ENCODE measurements at places on chromosomes 6 and 20. TPM values are rescaled to one million over a fixed set of nuclear protein-coding genes. Genes with fewer than 3 reads are reported as not detected.
A peak's percentile ranks its signal among the peaks of the same experiment; 100 is the strongest.

SLC24A3 gene
- total RNA-seq, result 3.7 TPM

SLC52A3 gene
- total RNA-seq, result 2.6 TPM

SEL1L2 gene
- total RNA-seq, result not detected

PDYN gene
- not detected for total RNA-seq

SLC25A27 gene
- total RNA-seq, result 7.5 TPM

- no peaks in the 10 kb centered on the region for H3K36me3 ChIP-seq
- no peak overlapping the region for H3K4me3 ChIP-seq
- no peaks in the 10 kb centered on the region for H3K4me1 ChIP-seq
Observed at GRCh38 chr6:42471142-42471541, 19.4 kb upstream of the TRERF1 start.

- H3K4me1 ChIP-seq, result no peaks in the 10 kb centered on the region
- no peak overlapping the region for H3K27ac ChIP-seq
- no peaks in the 10 kb centered on the region for H3K36me3 ChIP-seq
- peak; percentile 36 for DNase-seq
Observed at GRCh38 chr20:4713401-4713800, 8.3 kb upstream of the PRND start.

GRCh38 chr6:66051812-66052211 is 344.8 kb upstream of the EYS start:
- no peaks in the 10 kb centered on the region for H3K36me3 ChIP-seq
- no peaks in the 10 kb centered on the region for H3K4me1 ChIP-seq
- no peak overlapping the region for H3K27ac ChIP-seq
- H3K27me3 ChIP-seq, result no peaks in the 10 kb centered on the region
- no peak overlapping the region for H3K4me3 ChIP-seq

GRCh38 chr6:141744194-141744925 is 388.4 kb upstream of the GJE1 start:
- DNase-seq, result no peak
- no peak overlapping the region for H3K4me3 ChIP-seq
- no peaks in the 10 kb centered on the region for H3K36me3 ChIP-seq
- H3K4me1 ChIP-seq, result no peaks in the 10 kb centered on the region

DNA sequence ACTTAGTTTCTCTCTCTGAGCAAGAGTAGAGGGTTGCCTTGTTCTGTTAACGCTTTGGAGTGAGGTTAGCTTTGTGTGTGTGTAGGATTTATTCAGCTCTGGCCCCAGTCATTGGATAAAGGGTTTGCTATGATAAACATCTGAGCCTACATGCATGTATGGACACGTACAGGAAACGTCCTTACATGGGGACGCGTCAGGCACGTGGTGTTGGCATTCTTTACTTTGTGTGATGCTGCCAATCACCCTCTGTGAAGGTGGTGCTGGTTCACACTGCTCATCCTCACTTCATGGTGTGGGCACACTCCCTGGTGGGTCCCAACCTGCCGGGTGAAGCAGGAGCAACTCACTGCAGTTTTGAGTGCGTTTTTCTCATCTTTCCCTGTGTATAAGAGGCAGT is 53.4 kb upstream of the CD93 start:
- H3K36me3 ChIP-seq, result no peaks in the 10 kb centered on the region
- DNase-seq, result no peak
- no peak overlapping the region for H3K27ac ChIP-seq

- no peaks in the 10 kb centered on the region for H3K36me3 ChIP-seq
- H3K4me3 ChIP-seq, result no peak overlapping the region
- no peak for DNase-seq
- H3K27ac ChIP-seq, result no peak overlapping the region
- no peaks in the 10 kb centered on the region for H3K4me1 ChIP-seq
- H3K27me3 ChIP-seq, result no peaks in the 10 kb centered on the region
Observed at GRCh38 chr6:66599541-66599940, 892.5 kb upstream of the EYS start.

DNA sequence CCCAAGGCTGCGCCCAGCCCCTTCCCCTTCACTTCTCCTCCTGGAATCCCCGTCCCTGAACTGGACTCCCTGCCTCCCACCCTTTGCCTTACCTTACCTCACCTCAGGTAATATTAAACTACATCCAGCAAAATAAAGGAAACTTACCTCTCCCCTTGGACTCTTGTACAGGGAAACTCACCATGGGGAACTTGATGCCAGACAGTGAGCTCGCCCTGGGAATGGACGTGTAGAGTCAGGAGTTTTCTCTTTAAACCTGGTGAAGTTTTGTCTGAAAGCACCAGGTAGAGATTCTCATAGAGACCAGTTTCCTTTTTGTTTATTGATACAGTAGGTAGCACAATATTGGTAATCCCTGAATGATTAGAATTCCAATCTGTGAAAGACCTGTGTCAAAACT is 544 bp upstream of the HLA-C start:
- no peak for DNase-seq
- H3K4me3 ChIP-seq, result peak overlapping the region; percentile 66
- no peaks in the 10 kb centered on the region for H3K27me3 ChIP-seq
- peaks cover 26% of the 10 kb centered on the region for H3K36me3 ChIP-seq
- H3K4me1 ChIP-seq, result no peaks in the 10 kb centered on the region
